ENCODE measurements at places on chromosomes 16 and 17. TPM values are rescaled to one million over a fixed set of nuclear protein-coding genes. Genes with fewer than 3 reads are reported as not detected.

GRCh38 chr16:1045310-1045992 is 27.1 kb upstream of the SSTR5 start:
- no peak for DNase-seq

DNA sequence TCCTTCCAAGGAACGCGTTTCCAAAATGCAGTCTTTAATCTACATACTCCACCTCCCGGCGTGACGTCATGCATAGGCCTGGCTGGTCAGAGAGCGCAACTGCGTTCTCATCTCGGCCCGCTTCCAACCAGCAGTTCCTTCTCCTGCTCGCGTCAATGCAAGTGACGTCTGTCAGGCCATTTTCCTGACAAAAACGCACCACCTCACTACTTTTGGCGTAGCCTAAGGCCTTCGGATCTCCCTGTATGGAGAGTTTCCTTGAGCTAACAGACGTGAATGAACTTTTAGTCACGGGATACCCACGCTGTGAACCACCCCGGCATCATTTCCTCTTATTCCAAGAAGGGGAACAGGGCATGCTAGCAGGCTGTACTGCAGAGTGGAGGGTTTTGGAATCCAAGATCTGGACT is 25.0 kb downstream of the TEX14 start:
- DNase-seq = peak; percentile 83

- no peak for DNase-seq
Observed at GRCh38 chr16:51510416-51510815, 359.3 kb upstream of the SALL1 start.

DNA sequence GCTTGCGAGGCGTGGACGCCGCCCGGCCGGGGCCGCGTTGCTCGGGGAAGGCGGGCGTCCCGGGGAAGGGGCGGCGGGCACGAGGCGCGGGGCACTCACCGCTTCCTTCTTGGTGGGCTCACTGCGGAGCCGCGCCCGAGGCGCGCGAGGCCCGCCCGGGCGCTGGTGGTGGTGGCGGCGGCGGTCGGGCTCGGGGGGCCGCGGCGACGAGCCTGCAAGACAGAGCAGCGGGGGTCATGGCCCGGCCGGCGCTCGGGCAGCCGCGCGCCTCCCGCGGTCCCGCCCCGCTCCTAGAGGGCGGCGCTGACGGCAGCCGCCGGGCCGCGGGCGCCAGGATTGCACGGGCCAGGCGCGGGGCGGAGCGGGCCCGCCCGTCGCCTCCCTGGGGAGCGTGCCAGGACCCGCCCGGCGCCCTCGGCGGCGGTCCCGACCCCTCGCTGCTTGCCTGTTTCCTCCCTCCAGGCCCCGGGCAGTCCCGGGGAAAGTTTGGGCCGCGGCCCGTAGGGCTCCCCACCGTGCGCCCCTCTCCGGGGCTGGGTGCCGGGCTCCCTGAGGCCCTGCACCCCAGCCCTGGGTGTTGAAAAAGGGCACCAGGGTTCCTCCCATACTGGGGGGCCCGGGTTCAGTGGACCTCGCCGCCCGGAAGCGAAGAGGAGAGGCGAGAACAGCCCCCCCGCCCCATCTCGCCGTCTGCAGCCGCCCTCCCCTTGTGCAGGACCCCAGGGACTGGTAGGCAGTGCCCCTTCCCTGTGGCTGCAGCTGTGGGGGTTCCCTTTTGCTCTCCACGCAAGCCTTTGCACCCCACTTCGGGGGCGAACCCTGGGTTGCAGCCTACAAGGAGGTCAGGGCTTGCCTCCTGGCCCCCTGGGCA is at the start of gene C16orf74:
C16orf74 (minus strand) TSS at position 270 of the 871 bp plus-strand sequence. CDS start 15,879 bp downstream, outside the sequence.
- no peak for DNase-seq

DNA sequence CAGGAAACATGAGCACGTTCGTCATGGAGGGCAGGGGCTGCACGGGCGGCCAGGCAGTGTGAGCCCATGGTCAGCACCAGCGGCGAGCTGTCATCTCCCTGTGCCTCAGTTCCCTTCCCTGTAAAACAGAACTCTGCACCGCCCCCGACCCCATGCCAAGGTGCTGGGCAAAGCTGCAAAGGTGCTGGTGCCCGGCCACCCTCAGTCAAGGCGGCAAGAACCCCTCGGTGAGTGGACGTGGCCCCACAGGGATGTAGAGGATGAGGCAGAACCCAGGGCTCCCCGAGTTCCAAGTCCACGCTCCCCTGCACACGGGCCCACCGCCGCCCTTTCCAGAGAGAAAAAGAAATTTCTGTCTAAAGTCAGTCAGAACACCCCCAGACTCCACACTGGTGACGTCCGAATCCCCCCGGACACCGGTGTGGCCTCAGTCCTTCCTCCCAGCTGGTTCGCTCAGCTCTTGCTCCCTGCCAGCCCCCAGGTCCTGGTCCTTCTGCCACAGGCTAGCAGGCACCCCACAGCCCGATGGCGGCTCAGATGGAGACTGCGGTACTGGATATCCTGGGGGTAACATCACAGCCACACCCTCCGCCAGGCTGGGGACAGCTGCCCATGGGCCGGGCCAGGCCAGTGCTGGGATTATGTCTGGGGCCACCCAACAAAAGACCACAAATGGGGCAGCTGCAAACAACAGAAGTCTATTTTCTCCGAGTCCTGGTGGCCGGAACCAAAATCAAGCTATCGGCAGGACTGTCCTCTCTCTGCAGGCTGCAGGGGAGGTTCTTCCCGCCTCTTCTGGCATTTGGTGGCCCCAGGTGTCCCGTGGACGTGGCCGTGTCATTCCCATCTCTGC is 14.4 kb upstream of the BAHCC1 start:
- no peak for DNase-seq

DNA sequence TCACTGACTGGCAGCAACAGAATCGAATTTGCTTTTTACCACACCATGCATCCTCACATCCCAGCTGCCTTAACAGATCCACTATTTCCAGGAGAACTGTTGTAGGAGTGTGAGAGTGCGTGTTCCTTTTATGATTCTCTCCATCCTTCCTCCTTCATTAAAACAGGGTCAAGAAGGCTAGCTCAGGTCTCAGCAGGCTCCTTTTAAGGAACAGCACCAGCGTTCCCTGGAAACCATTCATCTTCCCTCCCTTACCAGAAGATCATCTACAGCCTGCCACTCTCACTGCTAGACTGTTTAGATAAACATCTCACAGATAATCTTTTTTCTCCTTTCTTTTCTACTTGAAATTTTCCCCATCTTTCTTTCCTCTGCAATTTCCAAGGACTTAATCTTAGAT is 1531.9 kb upstream of the CDH8 start:
- DNase-seq = no peak

GRCh38 chr17:71301063-71301462 is 819.8 kb upstream of the SOX9 start:
- no peak for DNase-seq

DNA sequence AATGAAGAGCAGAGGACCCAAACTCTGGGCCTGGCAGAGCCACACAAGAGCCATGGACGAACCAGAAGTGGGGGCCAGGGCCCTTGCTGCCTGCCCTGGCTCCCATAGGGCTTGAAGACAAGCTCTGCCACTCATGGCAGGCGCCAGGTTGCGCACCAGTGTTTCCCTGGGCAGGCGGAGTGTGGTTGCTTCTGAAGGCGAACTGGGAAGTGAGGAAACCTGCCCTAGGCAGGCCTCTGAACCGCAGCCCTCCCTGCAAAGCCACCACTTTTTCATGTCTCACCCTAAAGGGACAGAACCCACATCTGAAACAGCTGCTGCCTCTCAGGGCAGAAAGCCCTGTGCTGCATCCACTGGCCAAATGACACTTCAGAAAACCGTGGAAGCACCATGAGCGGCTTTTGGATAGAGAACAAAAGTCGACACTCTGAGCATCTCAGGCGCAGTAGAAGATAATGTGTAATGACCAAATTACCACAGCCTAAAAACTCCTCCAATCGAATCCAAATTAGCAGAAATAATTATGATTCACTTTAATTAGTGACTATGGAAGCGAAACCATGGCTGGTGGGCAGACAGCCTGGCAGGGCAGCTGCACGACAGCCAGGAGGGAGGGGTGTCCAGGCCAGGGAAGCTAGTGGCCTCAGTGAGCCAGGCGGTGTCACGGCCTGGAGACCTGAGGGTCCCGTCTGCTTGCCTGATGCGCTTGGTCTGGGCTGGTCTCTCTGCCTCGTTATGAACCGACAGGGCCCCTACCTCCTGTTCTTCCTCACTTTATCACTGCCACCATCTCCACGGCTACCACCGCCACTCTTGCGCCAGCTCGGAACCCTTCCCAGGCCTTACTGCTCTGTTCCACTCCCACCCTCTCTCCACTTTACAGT is 59.1 kb downstream of the PRMT7 start:
- no peak for DNase-seq

GRCh38 chr17:44110011-44110686 is 13.3 kb downstream of the HDAC5 start:
- DNase-seq = no peak

DNA sequence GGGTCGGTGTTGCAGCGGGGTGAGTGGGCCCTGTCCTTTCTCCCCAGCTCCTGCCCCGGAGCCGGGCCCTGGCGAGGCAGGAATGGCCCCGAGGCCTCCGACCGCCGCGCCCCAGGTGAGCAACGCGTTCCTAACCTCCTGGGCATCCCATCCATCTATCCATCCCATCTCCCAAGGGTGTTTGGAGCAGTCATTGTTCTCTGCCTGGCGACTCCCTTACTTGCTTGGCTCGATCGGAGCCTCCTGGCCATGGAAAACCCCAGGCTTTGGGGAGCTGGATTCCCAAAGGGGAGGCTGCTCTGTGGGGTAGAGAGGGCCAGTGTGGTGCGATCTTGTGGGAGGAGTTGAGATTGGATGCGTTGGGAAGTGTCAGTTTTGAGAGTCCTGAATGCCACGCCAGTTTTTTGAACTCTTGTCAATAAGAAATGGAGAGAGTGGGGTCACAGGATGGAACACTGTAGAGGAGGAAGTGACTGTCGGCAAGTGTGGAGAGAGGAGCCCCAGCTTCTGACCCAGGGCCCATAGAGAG is 684 bp downstream of the ZFP90 start:
- DNase-seq = no peak

- no peak for DNase-seq
Observed at GRCh38 chr16:88290850-88291830, 91.6 kb upstream of the ZNF469 start.

- no peak for DNase-seq
Observed at GRCh38 chr17:62696256-62696655, 68.8 kb downstream of the MRC2 start.

GRCh38 chr17:39244600-39245570 is 19.1 kb upstream of the STAC2 start:
- peak; percentile 95 for DNase-seq

DNA sequence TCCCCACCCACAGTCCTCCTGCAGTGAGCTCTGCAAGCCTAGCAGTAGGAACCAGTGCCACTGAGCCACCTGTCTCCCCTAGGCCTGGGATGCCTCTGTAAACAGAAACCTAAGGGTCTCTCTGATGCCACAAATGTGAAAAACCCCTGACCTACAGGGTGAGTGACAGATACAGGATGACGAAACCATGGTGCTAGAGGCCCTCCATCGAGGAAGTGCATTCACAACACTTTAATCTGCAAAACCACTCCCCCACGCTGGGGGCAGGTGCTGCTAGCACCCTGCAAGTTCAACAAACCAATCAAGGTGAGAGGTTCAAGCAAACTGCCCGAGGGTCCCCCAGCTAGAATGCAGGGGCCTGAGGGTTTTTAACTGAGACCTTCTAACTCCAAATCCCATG is 59.5 kb downstream of the CDYL2 start:
- DNase-seq = no peak

DNA sequence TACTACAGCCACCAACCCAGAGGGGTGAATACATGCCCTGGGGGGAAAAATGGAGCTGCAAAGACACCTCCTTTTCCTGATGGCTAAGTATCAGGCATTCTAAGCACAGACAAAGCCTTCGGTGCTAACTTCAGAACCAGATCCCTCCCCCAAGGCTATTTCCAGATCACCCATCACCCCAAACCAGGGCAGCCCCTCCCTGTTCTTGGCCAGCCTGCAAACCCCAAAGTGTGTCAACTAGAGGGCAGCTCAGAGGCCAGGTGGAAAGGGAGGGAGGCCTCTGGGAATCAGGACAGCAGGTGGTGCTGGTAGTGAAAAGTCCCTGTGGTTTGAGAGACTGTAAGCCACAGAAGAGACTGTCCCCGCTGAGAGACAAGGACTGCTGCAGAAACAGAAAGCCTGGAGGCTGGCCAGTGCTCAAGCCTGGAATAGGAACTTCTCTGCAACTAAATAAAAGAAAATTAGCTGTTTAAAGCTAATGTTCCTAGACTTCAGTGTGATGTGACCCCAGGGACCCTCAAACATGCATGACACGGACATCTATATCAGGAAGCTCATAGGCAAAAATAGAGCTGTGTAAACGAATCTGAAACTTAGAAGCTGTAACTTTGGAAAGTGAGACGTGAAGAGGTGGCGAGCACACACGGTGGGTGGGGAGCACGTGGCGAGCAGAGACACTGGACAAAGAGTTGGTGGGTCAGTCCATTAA is 9.1 kb downstream of the TUBG1 start:
- no peak for DNase-seq

DNA sequence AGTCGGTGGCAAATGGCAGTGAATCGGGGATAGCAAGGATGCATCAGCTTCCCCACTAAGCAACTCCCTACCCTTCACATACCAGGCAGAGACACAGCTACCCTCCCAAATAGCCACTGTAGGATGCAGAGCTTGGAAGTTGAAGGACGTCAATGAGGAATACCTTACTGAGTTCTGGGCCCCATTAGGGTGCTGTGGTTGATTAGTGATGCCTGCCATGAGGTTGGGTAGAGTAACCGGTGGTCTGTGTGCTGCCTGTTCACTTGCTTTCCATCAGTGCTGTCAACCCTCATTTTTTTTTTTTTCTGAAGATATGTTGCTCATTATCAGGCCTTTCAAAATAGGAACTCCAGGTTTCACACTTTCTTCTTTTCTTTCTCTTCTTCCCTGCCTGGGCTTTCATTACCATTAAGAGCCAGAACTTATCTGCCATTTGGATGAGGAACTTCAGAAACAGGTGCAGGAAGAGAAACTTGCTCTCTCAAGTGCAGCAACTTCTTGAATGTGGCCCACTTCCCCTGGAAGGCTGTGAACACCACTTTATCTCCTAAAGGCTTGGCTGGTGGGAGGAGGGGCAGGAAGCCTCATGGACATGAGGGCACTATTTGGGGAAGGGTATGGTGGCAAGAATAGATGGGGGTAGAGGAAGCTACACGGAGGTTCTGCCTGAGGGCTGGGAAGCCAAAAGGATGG is 183.5 kb downstream of the NTN1 start:
- no peak for DNase-seq

DNA sequence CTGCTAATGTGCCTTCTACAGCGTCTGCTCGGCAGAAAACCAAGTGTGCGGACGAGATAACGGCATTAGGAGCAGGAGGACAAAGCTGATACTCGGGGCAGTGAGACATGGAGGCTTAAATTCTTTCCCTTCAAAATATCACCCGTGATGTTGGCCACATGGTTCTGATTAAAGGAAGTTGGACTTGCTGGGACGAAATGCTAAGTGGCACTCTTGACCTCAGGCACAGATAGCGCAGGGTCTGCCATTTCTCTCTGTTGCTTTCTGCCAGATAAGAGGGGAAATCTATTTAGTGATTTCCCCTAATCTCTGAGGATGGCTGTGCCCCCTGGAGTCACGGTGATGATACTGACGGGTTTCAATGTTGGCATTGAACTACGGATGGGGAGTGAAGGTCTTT is 509.6 kb upstream of the EEF2KMT start:
- DNase-seq = no peak

MILR1 gene
- 12.0 TPM for polyA plus RNA-seq

TAC4 gene
- polyA plus RNA-seq = not detected

TSNAXIP1 gene
- polyA plus RNA-seq = not detected

ITGAD gene
- 0.63 TPM for polyA plus RNA-seq

C16orf54 gene
- polyA plus RNA-seq = 1.1 TPM

SCNN1B gene
- 0.59 TPM for polyA plus RNA-seq

Data from aorta (tissue), 5 donors.